ENCODE measurements at places on chromosomes 3 and 15.
A peak's percentile ranks its signal among the peaks of the same experiment; 100 is the strongest.

DNA sequence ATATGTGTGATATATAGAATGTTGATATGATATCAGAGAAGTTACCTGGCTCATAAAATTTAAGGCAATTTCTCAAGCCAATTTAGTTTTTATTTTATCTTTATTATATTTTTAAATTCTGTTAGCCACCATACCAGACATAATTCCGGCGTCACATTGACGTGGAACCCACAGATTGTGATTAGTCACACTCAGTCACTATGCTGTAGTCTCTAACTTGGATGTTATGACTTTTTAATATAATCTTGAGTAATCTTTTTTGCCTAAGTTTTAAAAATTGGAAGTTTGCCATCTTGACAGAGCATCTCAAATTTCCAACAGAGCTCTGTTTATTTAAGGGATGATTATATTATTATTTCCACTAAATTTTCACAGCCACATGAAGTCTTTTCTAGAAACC lies 9.7 kb upstream of the DCLK3 start:
- H3K4me3 ChIP-seq: no peak overlapping the region
- peak; percentile 34 for DNase-seq
- H3K27me3 ChIP-seq: no peaks in the 10 kb centered on the region
- peaks cover 10% of the 10 kb centered on the region for H3K4me1 ChIP-seq

DNA sequence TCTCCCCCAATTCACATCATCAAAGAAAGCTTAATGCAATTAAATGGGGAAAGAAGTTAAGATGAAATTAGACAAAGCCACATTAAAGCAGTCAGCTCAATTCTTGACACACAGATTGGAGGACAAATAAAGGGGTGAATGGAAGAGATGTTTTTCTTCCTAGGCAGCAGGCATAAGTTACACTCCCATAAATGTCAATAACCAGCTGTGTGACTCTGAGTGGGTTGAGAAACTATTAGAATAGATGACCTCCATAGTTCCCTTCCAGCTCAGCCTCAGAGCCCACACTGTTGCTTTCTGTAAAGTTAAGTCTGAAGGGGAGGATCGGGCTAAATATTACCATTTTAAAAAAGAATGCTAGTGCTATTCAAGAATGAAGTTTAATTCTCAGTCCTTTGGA lies 71.0 kb downstream of the THBS1 start:
- H3K27me3 ChIP-seq: no peaks in the 10 kb centered on the region
- H3K4me3 ChIP-seq: no peak overlapping the region
- H3K27ac ChIP-seq: no peak overlapping the region
- no peaks in the 10 kb centered on the region for H3K36me3 ChIP-seq

DNA sequence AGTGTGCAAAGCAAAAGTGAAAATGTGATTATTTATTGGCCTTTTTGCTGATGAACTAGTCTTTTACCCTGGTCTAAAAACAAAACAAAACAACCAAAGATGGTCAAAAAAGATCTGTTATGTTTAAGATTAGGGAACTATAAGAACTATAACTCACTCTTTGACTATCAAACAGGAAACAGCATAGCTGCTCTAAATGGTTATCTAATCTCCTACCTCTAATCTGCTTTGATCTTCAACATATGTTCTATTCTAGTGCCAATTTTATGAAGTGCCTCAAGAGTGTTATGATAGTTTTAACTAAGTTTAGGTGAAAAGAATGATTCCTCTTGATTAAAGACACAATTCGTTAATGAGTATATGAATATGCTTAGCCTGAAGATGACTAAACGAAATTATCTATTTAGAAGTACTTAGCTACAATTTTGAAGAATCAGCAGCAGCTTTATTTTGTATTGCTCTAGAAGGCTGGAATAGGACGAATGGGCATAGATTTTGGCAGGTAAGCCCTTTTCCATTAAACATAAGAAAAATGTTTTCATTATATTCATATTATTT lies 46.0 kb downstream of the SETD2 start:
- H3K36me3 ChIP-seq: peaks cover 14% of the 10 kb centered on the region
- H3K27ac ChIP-seq: no peak overlapping the region
- peaks cover 7% of the 10 kb centered on the region for H3K4me1 ChIP-seq
- peak; percentile 24 for DNase-seq

GRCh38 chr3:96334779-96335178 lies 479.6 kb upstream of the EPHA6 start:
- DNase-seq: no peak
- H3K4me3 ChIP-seq: no peak overlapping the region
- no peak overlapping the region for H3K27ac ChIP-seq
- no peaks in the 10 kb centered on the region for H3K36me3 ChIP-seq

- no peak overlapping the region for H3K4me3 ChIP-seq
- H3K27ac ChIP-seq: no peak overlapping the region
- H3K36me3 ChIP-seq: no peaks in the 10 kb centered on the region
- H3K4me1 ChIP-seq: no peaks in the 10 kb centered on the region
- no peak for DNase-seq
- H3K27me3 ChIP-seq: peaks cover 20% of the 10 kb centered on the region
Measured at GRCh38 chr15:32706704-32707103, 11.1 kb upstream of the GREM1 start.
